Stimulated activated CD4-positive, alpha-beta T cell treated with anti-CD3 and anti-CD28 coated beads, TNF-alpha, amount 100 ng/mL, for 4 hours (primary cell): ENCODE measurements at places on chromosomes 3 and 15.
A peak's percentile ranks its signal among the peaks of the same experiment; 100 is the strongest.

DNA sequence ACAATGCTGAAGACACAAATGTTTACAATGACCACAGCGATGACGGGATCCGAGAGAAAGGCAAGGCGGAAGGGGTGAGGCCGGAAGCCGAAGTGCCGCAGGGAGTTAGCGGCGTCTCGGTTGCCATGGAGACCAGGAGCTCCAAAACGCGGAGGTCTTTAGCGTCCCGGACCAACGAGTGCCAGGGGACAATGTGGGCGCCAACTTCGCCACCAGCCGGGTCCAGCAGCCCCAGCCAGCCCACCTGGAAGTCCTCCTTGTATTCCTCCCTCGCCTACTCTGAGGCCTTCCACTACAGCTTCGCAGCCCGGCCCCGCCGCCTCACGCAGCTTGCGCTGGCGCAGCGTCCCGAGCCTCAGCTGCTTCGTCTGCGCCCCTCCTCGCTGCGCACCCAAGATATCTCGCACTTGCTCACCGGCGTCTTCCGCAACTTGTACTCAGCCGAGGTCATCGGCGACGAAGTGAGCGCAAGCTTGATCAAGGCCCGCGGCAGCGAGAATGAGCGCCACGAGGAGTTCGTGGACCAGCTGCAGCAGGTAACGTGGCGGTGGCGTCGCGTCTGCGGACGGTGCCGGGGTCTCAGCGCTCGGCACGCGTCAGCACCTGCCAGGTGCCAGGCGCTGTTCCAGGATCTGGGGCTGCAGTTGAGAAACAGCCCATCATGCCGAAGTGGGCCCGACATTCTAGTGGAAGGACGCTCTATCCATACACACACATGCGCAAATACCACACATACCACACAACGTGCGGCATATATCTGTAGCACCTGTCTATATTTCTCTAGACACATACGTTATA, at the start of gene DLEC1:
Gene DLEC1 (plus strand): TSS at position 108 of the 798 bp plus-strand sequence. CDS start 18 bp downstream, at position 126.
- peak; percentile 52 for DNase-seq

- no peak for DNase-seq
These were observed 10.2 kb downstream of the KBTBD13 start for GRCh38 chr15:65086680-65087111.

GRCh38 chr15:43505738-43506137, 11.7 kb upstream of the MAP1A start:
- DNase-seq, result no peak

- DNase-seq, result no peak
These were observed 5.2 kb downstream of the MCTP2 start for GRCh38 chr15:94236608-94237007.

DNA sequence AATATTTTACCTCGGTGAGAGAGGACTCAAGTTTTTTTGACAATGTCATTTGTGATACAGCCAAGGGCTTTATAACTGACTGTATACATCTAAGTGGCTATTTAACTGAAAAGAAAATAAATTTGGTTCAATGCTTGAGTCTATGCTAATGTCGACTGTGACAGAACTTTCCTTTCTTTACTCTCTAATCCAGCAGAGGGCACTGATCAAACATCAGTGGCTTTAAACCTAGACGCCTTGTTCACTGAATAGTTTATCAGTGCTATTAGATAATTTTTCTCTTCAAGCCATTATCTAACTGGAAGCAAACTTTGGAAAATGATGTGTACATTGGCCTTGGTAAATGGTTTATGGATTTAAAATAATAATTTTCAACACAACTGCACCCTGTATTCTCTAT, 285.1 kb downstream of the CHL1 start:
- DNase-seq, result no peak

DNA sequence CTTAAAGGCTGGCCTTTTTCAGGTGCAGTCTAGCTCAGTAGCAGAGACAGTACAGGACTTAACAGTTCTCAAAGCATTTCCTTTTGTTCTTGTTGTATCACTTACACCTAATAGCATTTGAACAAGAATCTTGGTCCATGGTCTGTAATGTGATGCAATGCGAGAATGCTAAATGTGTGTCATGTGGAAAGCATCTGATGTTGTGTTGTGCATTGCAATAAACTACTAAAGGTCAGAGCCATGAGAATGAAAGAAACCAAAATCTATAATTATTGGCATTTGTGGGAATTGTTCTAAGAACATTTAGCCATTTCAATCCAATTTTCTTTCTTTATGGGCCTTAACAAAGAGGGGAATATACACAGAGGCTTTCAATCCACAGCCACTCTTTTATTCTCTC, 324.5 kb upstream of the ROBO2 start:
- no peak for DNase-seq

DNA sequence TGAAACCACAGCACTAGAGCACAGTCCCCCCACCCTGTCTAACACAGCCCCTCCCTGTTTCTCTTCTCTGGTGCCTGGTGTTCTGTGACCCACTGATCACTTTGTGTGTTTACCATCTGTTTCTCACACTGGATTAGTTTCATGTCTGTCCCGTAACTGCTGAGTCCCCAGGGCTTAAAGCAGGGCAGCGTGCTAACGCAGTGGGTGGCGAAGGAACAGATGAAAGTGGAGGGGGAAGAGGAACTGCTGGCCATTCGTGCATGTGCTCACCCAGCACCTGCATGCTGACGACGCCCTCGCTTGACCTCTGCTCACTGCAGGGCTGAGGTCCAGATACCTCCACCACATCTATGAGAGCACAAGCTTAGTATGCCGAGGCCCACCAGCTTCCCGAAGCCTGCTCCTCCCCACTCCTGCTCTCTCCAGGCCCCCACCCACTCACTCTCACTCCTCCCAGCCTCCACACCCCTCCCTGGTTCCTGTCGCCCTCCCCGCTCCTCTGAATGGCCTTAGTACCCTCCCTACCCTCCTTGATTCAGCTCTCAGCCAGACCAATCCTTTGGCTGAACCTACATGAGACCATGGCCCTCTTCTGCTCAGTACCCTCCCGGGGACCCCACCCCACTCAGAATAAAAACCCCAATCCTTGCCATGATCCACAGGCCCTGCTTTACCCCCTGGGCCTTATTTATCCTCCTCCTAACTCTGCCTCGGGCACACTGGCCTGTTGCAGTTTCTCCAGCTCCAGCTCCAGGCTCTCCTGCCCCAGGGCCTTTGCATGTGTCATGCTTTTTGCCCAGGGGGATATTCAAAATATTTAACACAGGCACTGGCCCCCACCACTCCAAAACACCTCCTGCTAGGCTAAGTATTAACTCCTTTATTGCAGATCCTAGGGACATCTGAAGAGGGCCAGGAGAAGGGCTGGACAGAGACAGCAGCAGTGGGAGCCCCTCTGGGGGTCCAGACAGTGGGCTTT, 15.1 kb upstream of the IQSEC1 start:
- no peak for DNase-seq

DNA sequence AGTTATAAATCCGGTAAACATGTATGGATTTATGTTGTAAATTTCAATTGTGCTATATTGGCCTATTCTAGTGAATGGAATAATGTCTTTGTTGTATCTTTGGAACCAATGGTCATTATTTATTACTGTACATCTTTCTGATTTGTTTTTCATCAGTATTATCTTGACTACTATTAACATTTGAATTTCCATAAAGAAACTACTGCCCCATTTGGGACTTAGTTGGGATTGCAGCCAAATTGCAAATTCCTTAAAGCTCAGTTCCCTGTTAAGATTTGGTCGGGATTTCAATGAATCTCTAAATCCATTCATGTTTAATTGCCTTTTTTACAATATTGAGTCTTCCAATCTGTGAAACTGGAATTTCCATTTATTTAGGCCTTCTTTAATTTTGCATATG, 822.4 kb upstream of the CADM2 start:
- DNase-seq, result no peak

- no peak for DNase-seq
These were observed 45.4 kb downstream of the EPHB1 start for GRCh38 chr3:134840459-134840858.

- DNase-seq, result no peak
These were observed 24.3 kb downstream of the HERC1 start for GRCh38 chr15:63809452-63809851.

- DNase-seq, result no peak
These were observed 74.6 kb downstream of the IQSEC1 start for GRCh38 chr3:12998648-12999047.

GRCh38 chr3:150049317-150049716, 78.6 kb upstream of the PFN2 start:
- no peak for DNase-seq

- DNase-seq, result no peak
These were observed 7.0 kb upstream of the USP4 start for GRCh38 chr3:49346797-49347251.

GRCh38 chr3:53337167-53337940, 10.0 kb downstream of the DCP1A start:
- no peak for DNase-seq
